Endothelial cell of umbilical vein (primary cell): ENCODE measurements at places on chromosomes 7 and 10. TPM values are rescaled to one million over a fixed set of nuclear protein-coding genes. Genes with fewer than 3 reads are reported as not detected.

DNA sequence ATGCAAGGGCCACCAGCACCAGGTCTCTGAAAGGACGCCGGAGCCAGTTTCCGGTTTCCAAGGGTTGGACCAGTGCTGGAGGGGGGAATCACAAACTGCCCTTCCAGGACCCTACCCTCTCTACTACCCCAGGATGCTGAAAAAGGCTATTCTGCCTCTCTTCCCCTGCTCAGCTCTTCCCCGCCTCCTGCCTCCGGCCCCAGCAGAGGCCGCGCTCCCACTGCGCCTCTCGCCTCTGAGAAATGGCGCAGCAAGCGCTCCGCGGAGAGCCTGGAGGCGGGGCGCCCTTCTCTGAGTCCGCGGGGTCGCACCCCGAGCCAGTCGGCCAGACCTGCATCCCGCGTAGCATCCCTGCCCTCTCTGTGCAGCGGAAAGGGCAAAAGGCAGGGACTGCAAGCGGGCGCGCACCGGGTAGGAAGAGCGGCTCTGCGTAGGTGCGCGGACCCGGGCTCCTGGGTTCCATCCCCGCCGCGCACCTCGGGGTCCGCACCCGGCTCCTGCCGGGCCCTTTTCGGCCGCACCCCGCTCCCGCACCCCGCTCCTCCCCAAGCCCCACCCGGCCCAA lies 476 bp upstream of the RET start:
- DNase-seq = no peak

GRCh38 chr7:50204581-50204980 lies 99.9 kb upstream of the IKZF1 start:
- DNase-seq = no peak

DNA sequence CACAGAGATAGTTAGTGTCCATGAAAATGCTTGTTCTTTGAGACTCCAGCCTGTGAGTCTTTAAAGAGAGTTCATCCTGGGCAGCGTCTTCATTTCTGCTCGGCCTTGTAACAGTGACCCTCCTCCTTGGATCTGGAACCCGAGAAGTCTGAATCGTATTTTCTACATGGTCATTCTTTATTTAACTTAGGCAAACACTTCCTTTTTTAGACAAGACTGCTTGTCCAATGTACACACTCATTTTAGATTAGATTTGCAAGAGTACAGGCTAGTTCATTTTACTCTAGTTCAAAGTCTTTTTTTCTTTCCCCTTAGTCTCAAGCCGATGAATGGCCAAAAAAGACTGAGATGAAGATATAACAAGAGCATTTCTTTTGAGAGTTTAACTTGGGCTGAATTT lies 133.5 kb downstream of the CHN2 start:
- no peak for DNase-seq

GRCh38 chr7:90629297-90629918 lies 33.3 kb downstream of the CDK14 start:
- peak; percentile 75 for DNase-seq

- peak; percentile 45 for DNase-seq
Measured at GRCh38 chr10:46019569-46020343, 10.7 kb downstream of the NCOA4 start.

DNA sequence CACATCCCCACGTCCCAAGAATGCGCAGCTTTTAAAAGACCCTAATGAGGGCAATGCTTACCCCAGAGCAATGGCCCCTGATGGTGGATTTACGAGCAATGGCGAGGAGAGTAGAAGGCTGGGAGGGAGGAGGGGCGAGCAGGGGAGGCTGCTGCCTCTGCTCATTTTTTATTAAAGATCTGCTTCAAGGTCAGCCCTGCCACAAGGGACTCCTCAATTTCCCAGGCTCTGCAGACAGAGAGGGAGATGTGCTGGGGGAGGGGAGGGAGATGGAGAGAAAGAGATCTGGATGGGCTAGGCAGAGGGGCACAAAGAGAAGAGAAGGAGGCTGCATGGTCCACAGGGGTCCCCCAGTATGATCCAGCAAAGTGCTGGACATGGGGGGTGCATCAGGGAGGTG lies 7.8 kb upstream of the SRRM3 start:
- DNase-seq = no peak

DNA sequence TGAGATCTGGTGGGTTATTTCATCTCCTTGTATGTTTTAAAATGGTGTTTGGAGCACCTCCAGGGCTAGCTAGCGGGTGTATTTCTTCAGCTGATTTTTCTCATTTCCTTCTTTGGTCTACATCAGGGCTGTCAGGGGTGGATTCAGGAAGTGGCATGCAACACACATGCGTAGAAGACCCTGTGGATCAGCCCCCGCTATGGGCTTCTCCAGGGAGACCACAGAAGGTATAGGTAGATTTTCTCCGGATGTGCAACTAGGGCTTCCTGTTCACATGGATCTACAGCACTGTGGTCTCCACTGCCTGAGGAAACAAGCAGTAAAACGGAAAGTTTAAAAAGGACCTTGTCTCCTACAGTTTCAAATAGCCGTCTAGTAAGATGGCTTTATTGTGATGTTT lies 10.4 kb downstream of the NUB1 start:
- DNase-seq = no peak

GRCh38 chr7:45065031-45065995 lies 23.5 kb downstream of the NACAD start:
- DNase-seq = no peak

DNA sequence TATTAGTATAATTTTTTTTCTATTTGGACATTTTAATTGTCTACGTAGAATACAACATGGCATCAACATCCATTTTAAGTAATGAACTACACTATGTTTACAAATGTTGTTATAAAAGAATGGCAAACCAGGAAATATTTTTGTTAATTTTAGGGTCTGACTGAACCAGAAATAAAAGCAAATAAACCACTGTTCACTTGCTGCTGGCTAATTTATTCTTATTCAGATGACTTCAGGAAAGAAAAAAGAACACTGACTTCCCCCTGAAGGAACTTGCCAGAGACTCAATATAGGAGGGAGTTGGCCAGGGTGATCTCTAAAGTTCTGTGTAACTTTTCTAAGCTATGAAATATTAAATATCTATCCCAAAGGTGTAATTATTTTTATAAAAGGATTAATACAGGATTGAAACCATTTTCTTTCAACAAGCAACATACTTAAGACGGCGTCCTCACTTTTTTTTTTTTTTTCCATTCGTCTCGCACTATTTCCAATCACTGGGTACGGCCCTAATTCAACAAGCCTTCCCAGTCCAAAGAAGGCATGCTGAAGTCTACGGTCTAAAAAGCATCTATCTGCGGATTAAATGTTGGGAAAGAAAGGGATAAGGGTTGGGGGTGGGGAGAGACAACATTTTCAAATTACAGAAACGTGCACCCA lies 1.2 kb downstream of the USP6NL start:
- DNase-seq = peak; percentile 55

DNA sequence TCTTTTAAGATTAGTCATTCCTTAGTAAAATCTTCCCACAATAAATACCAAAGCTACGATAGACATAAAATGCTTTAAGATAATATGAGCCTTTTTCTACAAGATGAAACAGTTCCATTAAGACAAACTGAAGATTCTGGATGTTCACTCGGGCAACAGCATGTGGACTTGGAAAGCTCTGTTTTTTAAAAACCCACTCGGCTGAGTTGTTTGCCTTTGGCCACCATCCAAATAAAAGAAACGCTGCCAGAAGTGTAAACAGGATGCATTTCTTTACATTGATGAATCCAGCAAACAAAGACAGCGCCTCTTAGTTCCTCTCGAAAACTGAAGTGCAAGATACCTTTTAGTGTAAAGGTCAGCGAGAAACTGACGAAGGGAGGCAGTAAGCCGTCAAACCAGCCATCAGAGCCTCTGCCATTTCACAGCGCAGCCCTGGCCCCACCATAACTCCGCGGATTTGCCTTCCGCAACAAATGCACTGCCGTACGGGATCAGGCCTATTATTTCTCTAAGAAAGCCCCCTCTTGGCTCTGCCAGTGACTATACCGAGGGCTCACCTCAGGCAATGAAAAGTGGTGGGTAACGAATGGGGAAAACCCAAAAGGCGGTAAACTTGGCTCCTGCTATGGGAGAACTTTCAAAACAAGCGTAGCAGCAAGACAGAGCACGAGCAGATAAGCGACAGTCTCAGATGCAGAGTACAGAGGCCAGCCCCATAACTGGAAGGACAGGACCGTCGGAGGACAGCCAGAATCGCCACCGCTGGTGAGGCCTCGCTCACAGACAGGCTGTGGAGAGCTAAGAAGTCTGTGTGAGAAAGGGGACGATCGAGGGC lies 41.4 kb downstream of the GNA12 start:
- peak; percentile 65 for DNase-seq

- no peak for DNase-seq
Measured at GRCh38 chr7:43377196-43377960, 205.5 kb upstream of the STK17A start.

GRCh38 chr7:123285076-123285700 lies 85.4 kb upstream of the SLC13A1 start:
- DNase-seq = no peak

GRCh38 chr10:101267290-101267680 lies 38.0 kb upstream of the LBX1 start:
- no peak for DNase-seq

- peak; percentile 15 for DNase-seq
Measured at GRCh38 chr10:61271127-61271780, 181.9 kb downstream of the TMEM26 start.

GRCh38 chr7:155741805-155742204 lies 70.5 kb downstream of the SHH start:
- DNase-seq = no peak

DNA sequence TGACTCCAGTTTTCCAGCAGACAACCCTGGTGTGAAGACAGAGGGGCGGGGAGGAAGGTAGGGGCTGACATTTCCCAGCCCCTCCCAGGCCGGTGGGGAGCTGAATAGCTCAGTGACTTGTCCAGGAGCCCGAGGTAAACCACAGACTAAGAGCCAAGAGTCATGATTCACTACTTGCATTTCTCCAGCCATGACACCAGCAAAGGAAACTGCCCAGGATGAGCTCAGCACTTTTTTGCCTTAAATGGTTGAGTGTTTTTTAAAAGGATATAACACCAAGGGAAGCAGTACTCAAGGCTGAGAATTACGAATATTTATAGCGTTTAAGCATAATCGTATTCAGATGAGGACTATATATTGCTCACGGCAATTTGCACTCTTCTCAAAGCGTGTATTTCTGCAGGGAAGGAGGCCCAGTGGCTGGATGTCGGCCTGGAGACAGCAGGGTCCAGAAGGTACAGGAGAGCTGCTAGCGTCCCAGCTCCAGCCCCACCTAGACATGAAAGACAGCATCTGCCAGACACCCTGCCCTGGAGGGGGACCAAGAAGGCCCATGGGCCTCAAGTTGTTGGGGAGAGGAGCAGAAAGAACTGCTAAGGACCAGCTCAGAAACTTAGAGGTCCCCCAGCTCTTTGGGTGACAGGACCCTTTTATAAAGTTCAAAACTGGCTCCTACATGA lies 141.4 kb downstream of the GRID1 start:
- no peak for DNase-seq

GRCh38 chr7:146053492-146053891 lies 63.1 kb upstream of the CNTNAP2 start:
- DNase-seq = no peak

- no peak for DNase-seq
Measured at GRCh38 chr7:106057204-106057961, 54.7 kb downstream of the SYPL1 start.

DNA sequence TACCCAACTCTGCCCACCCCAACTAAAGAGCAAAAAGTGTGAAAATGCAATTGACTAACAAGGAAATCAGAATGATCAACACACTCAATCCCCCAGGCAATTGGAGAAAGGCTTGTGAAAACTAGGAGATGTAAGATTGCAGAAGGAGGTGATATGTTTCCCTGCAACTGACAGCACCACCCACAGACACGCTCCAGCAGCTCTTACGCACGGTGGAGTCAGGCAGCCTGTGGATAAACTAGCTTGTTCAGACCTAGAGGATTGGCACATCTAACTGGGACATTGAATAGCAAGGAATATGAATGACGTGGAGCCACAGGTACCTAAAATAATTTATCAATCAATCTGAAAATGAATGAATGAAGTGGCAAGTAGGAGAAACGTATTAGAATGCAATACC lies 125.7 kb upstream of the MYO3A start:
- no peak for DNase-seq

The FAM25C gene
- not detected in 2 replicates for total RNA-seq

The CRHR2 gene
- not detected in 2 replicates for total RNA-seq

The CABCOCO1 gene
- total RNA-seq = 0.51 and 1.3 TPM in 2 replicates

The BLNK gene
- not detected in 2 replicates for total RNA-seq

The GCC1 gene
- 14.5 and 15.5 TPM in 2 replicates for total RNA-seq

The SEC23IP gene
- 83.1 and 85.4 TPM in 2 replicates for total RNA-seq

The DNMBP gene
- total RNA-seq = 53.4 and 56.1 TPM in 2 replicates
